ENCODE measurements at places on chromosomes 4 and X. TPM values are rescaled to one million over a fixed set of nuclear protein-coding genes. Genes with fewer than 3 reads are reported as not detected.

DNA sequence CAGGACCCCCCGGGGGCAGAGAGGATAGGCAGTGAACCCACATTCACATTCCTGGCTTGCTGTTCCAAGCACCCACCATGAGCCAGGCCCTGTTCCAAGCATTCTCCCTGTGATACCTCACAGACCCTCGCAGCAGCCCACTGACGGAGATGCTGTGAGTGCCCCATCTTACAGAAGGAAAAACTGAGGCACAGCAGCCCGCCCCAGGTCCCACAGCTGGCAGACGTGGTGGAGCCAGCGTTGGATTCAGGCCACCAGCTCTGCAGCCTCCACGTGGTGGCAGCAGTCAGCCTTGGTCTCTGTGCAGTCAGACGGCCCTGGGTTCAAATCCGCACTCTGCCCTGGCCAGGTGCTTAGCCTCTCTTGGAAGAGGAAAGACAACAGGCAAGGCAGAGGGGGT lies 16.8 kb downstream of the MAN2B2 start:
- no peak overlapping the region for H3K4me3 ChIP-seq
- no peak overlapping the region for H3K27ac ChIP-seq
- DNase-seq, result no peak
- no peaks in the 10 kb centered on the region for H3K4me1 ChIP-seq

DNA sequence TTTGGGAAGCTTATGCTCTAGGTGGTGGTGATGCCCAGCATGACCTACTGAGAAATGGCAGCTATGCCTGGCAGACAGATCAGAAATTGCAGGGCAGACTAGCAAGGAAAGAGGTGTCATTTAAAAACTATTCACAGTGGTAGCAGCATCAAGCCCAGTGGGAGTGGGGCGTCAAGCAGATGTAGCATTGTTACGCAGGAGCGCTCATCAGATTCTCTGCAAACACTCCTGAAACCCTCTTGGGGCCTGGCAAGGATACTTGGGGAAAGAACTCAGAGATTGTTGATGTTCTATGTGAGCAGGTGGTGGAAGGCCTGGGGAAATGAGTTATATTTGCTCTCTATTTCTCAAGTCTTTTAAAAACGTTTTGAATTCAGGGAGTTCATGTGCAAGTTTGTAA lies 437.6 kb downstream of the RAPGEF2 start:
- DNase-seq, result no peak
- H3K4me3 ChIP-seq, result no peak overlapping the region
- no peaks in the 10 kb centered on the region for H3K4me1 ChIP-seq
- no peaks in the 10 kb centered on the region for H3K27me3 ChIP-seq

DNA sequence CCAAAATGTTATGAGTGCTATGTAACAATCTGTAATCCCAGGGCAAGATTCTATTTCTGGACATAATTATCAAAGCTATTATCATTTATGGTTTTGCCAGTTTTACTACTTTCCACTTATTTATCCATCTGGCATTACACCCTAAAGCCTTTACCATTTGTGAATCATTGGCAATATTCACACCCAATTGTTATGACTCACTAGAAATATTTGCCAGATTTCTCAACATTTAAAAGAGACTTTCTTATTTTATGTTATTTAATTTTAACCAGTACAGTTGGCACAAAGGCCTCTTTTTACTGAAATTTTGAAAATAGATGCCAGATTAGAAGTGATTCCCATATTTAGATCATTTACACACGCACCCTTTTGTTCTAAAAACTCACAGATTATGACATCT lies 242.7 kb upstream of the WDFY3 start:
- no peak overlapping the region for H3K4me3 ChIP-seq
- DNase-seq, result no peak
- peak overlapping the region; percentile 84 for H3K27ac ChIP-seq
- H3K27me3 ChIP-seq, result no peaks in the 10 kb centered on the region
- H3K4me1 ChIP-seq, result peaks cover 27% of the 10 kb centered on the region

GRCh38 chr4:113981591-113981990 lies 2.1 kb upstream of the ARSJ start:
- no peaks in the 10 kb centered on the region for H3K27me3 ChIP-seq
- H3K4me3 ChIP-seq, result no peak overlapping the region
- DNase-seq, result no peak
- no peaks in the 10 kb centered on the region for H3K4me1 ChIP-seq

Gene EMCN
- not detected for total RNA-seq

GRCh38 chr4:8152090-8152864 lies 6.3 kb downstream of the ABLIM2 start:
- no peaks in the 10 kb centered on the region for H3K36me3 ChIP-seq
- H3K27me3 ChIP-seq, result no peaks in the 10 kb centered on the region
- H3K27ac ChIP-seq, result no peak overlapping the region
- no peaks in the 10 kb centered on the region for H3K4me1 ChIP-seq

Gene VCX3B
- 0.93 TPM for total RNA-seq

All from PC-9 (cell line).